ENCODE measurements at places on chromosomes 6 and 20.

- DNase-seq: peak; percentile 41
Measured at GRCh38 chr6:46490425-46491200, 636 bp downstream of the RCAN2 start.

- no peak for DNase-seq
Measured at GRCh38 chr20:60591172-60591799, 633.1 kb downstream of the CDH26 start.

DNA sequence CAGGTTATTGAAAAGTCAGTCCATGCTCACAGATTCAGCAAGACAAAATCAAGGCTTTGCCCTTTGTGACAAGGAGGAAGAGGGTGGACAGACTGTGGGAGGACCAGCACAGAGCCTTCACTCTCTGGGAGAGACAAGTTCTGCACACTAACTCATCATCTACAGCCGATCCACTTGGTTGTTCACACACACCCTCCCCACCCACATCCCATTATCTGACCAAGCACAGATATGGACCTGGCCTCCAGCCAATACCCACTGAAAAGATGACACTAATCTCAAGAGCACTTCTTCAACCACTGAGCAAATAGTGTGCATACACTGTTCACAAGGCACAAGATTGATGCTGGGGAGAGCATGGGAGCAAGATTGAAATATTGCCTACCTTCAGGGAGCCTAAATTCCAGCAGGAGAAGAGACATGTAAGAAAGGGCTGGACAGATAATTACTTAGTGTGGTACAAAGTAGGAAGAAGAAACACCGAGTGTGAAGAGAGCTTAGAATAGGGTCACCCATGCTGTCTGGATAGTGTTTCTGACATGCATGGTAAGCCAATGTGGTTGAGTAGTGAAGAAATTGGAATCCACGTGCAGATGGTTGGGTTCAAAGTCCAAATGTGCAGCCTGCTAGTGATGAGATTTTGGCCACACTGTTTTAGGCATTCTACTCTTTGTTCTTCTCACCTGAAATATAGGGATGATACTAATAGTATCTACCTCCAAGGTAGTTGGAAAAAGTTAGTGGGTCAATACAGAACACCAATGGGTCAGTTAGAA is 21.7 kb upstream of the IL17A start:
- DNase-seq: peak; percentile 86

DNA sequence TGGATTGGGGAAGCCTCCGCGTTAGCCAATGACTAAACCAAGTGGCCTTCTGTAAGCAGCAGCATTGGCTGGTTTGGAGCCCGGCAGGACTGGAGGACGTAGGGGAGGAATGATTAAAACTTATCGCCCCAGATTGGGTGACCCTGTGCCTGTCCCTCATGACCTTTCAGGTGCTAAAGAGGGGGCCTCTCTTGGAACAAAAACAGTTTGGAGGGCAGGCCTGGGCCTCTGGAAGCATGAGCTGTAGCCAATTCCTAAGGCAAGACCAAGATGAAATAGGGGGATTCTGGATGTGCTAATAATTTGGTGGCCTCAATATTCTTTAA is 1.4 kb downstream of the GMPR start:
- DNase-seq: peak; percentile 95

- peak; percentile 82 for DNase-seq
Measured at GRCh38 chr6:118551063-118552053, 3.3 kb downstream of the PLN start.

- DNase-seq: no peak
Measured at GRCh38 chr6:13504611-13505344, 17.4 kb upstream of the GFOD1 start.

- DNase-seq: no peak
Measured at GRCh38 chr6:90026216-90026615, 131.9 kb downstream of the GJA10 start.

GRCh38 chr20:38825901-38826625 is 20.6 kb downstream of the PPP1R16B start:
- no peak for DNase-seq

GRCh38 chr6:89050697-89051096 is 29.9 kb upstream of the PNRC1 start:
- no peak for DNase-seq

DNA sequence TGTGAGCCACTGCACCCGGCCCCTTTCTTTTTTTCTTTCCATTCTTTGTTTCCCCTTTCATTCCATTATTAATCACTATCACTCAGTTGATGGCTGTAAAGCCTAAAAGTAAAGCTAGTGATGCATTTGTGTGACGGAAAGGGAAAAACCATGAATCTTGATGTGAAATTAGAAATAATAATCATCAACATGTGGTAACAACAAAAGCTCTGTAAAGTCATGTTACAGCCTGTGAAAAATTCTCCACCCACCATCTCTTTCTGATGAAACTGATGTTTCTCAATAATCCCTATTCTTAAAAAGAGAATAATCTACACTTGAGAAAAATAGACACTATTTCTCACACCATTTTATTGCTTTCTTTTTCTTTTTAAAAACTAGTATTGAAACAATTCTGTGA is 80.0 kb downstream of the CRYBG1 start:
- DNase-seq: no peak

- DNase-seq: no peak
Measured at GRCh38 chr20:44020406-44021148, 105.9 kb downstream of the TOX2 start.

GRCh38 chr20:1894951-1895673 is at the start of gene SIRPA:
Gene SIRPA, plus strand, starts transcription at chr20:1895407. Its CDS starts 41 bp downstream, at chr20:1895448.
- peak; percentile 59 for DNase-seq

GRCh38 chr20:19934792-19935491 is 82.2 kb upstream of the NAA20 start:
- peak; percentile 9 for DNase-seq

- no peak for DNase-seq
Measured at GRCh38 chr6:8736156-8736895, 301.0 kb upstream of the SLC35B3 start.

DNA sequence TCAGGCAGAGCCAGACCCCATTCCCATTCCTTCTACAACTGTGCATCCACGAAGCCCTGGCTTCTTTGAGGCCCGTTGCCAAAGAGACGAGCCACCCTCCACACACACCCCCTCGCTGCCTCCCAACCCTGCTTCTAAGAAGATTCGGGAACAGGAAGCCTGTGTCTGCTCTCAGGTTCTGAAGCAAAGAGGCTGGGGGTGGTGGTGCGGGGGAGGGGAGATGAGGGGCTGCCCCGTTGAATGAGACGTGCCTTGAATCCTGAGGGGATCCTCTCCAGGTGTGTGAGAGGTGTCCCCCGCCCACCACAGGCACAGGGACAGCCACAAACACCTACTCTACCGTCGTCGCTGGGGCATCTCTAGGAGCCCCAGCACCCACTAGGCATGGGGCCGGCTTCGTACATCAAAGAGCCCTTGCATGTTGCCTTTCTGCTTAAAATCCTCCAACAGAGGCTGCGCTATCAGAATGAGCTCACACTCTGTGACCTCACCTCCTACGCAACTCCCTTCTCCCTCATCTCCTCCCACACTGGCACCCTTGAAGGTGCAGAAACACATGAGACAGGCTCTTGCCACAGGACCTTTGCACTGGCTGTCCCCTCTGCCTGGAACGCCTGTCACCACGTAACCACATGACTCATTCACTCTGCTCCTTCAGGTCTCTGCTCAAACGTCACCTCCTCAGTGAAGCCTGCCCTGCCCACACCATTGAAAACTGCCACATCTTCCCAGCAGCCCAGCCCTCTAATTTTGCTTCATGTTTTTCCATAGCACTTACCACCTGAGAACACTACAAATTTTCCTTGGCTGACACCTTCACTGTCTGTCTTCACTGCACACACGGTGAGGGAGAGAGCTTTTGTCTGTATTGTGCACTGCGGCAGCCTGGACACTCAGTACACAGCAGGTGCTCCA is 58.5 kb downstream of the PREX1 start:
- DNase-seq: peak; percentile 60

GRCh38 chr6:138036111-138036510 is 71.1 kb downstream of the PERP start:
- no peak for DNase-seq

DNA sequence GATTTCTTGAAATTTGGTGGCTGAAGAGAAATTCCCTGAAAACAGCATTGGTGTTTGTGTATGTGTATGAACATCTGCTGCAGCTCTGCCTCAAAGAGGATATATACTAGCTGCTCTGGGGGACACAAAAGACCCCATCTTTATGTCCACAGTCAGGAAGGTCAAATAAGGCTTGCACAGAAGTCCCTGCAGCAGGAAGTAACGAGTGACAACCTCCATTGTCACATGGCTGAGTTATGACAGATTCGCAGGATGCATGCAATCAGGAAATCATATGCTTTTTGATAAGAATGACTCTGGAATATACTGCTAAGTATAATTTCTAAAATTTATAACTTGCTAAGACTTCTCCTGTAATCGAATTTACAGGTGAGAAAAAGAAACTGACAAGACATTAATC is 225.9 kb upstream of the CST7 start:
- DNase-seq: peak; percentile 3

DNA sequence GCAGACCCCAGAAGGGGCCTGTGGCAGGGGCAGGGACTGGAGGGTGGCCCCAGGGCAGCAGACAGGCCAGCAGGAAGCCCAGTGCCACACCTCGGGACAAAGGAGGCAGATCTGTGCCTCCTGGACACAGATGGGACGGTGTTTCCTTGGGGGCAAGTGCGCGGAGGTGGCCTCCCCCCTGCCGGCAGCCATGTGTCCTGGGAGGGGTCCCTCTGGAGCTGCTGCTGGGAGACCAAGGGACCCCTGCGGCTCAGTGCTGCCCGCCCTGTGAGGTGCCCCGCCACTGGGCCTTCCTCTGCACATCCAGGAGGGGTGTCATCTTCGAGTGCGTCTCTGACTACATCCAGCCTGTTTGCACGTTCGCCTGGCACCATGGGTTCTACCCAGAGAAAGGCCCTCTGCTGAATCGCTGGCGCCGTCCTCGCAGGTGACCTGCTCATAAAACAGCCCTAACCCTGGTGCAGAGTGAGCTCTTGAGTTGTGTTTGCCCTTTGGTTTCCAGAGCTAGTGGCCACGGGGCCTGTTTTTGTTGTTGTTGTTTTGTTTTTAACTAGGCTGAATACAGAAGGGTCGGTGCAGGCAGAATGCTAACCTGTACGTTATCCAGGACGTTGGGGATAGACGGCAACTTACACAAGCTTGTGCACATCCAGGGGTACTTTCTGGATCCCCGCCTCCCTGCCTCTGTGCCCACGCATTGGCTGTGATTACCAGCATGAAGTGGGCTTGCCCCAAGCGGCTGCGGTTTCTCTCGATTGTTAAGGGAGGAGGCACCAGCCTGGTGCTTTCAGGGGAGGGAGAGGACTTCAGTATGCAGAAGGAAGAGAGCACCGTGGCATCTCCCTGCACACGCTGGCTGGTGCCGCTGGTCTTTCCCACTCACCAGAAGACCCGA is 1.3 kb upstream of the KCNQ2 start:
- DNase-seq: peak; percentile 38

DNA sequence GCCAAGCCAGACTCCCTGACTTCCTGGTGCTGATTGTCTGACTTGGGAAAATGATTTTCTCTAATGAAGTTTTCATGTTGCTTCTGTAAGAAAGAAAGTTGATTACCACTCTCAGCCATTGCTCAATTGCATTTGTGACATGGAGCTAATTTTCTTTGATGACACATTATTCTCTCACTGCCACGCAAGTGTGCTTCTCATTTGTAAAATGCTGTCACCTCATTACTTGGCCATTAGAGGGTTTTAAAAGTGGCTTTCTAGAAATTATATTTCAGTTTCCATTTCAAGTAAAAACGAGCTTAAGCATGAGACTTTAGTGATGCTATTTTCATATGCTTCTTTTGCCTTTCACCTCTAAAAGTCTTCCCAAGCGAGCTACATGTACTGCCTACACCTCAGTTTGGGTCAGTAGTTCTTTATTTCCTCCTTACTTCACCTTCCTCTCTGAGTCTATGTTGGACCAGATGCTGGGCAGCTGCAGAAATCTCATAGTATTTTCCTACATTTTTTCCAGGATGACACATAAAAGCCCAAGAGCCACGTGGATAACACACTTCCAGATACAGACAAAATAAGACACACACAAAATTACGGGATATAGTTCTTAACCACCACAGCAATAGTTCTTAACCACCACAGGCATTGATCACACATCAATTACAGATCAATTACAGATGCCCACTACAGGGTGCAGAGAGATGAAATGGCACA is 6.3 kb upstream of the FAM210B start:
- no peak for DNase-seq

- DNase-seq: no peak
Measured at GRCh38 chr6:8858854-8859331, 423.5 kb upstream of the SLC35B3 start.

GRCh38 chr20:63259734-63260460 is 5.6 kb upstream of the NKAIN4 start:
- no peak for DNase-seq

GRCh38 chr6:80143419-80143937 is 37.0 kb downstream of the BCKDHB start:
- peak; percentile 69 for DNase-seq

GRCh38 chr20:1124421-1124820 is 6.0 kb downstream of the PSMF1 start:
- no peak for DNase-seq

GRCh38 chr20:8012724-8013123 is 6.8 kb downstream of the TMX4 start:
- DNase-seq: peak; percentile 53

GRCh38 chr6:125787791-125788190 is 3.0 kb upstream of the NCOA7 start:
- DNase-seq: peak; percentile 76

GRCh38 chr20:16292226-16292880 is 280.9 kb downstream of the KIF16B start:
- DNase-seq: no peak

- DNase-seq: no peak
Measured at GRCh38 chr6:91822581-91822980, 1235.7 kb upstream of the MAP3K7 start.

DNA sequence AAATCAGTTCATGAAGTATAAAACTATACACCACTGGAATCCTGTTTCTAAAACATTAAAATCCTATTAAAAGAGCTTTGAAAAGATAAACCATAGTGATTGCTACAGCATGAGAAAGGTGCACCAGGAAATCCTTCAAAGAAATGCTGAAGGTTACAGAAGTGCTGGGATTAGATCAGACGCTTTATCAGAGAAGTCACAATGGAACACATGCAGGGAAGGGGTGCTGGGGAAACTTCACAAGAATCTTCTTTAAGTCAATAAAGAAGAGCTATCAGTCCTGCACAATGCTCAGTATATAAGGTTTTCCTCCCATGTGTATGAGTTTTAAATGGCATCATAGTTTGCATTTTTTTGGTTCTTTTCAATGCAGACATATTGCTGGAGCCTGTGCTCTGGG is 137.7 kb upstream of the SLC22A16 start:
- DNase-seq: no peak

Data from hematopoietic multipotent progenitor cell treated with erythropoietin and hydrocortisone succinate and interleukin-3 and kit ligand, for 6 days (in vitro differentiated cells).